ENCODE measurements at places on chromosomes 16 and 17.

- H3K4me1 ChIP-seq: peaks cover 9% of the 10 kb centered on the region
- no peaks in the 10 kb centered on the region for H3K27me3 ChIP-seq
- H3K36me3 ChIP-seq: no peaks in the 10 kb centered on the region
- H3K27ac ChIP-seq: no peak overlapping the region
- no peak for DNase-seq
Observed at GRCh38 chr17:2197271-2197670, 106.3 kb downstream of the SMG6 start.

DNA sequence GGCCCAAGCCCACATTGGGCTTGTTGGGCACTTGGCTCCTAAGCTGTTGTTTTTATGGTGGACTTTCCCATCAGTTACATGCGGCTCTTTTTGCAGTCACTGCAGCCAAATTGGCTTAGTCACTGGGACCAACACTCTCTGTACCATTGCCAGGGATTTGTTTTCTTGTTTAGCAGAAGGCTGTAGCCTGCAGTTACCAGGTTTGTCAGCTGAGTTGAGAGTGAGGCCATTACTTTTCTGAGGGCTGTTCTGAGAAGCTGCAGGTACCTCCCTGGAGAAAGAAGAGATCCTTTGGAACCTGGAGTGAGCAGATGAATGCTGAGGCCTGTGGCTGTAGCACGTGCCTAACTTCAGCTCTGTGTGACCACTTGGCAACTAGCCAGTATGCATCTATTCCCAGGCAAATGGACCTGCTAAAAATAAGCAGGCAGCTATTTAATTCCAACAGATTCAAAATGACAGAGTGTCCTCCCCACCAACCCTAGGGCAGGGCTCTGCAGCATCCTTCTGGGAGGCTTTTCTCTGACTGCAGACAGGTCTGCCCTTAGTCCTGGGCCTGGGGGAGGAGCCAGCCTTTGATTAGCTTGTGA is 12.9 kb downstream of the AKAP1 start:
- no peaks in the 10 kb centered on the region for H3K27me3 ChIP-seq
- no peak for DNase-seq
- no peak overlapping the region for H3K27ac ChIP-seq
- no peak overlapping the region for H3K4me3 ChIP-seq
- H3K4me1 ChIP-seq: peaks cover 9% of the 10 kb centered on the region

GRCh38 chr17:73912373-73912746 is 268.1 kb upstream of the SDK2 start:
- no peak for DNase-seq
- no peaks in the 10 kb centered on the region for H3K36me3 ChIP-seq
- H3K4me3 ChIP-seq: no peak overlapping the region

- H3K4me1 ChIP-seq: no peaks in the 10 kb centered on the region
- no peak for DNase-seq
- no peak overlapping the region for H3K4me3 ChIP-seq
Observed at GRCh38 chr16:67391424-67392300, 1.6 kb downstream of the TPPP3 start.

GRCh38 chr16:23016368-23016767 is 132.9 kb downstream of the USP31 start:
- H3K36me3 ChIP-seq: no peaks in the 10 kb centered on the region
- H3K4me1 ChIP-seq: no peaks in the 10 kb centered on the region
- no peak overlapping the region for H3K4me3 ChIP-seq
- no peak overlapping the region for H3K27ac ChIP-seq
- DNase-seq: no peak
- no peaks in the 10 kb centered on the region for H3K27me3 ChIP-seq

- no peaks in the 10 kb centered on the region for H3K4me1 ChIP-seq
- no peak within 1 kb of the TSS for H3K4me3 ChIP-seq
- H3K36me3 ChIP-seq: no peaks in the 10 kb centered on the region
- DNase-seq: no peak
- H3K27me3 ChIP-seq: no peaks in the 10 kb centered on the region
Observed at GRCh38 chr17:1742371-1743087, at the start of gene SERPINF2. TSS of gene SERPINF2 (plus strand) at chr17:1742871. CDS start at chr17:1744996, 2,125 bp downstream.

DNA sequence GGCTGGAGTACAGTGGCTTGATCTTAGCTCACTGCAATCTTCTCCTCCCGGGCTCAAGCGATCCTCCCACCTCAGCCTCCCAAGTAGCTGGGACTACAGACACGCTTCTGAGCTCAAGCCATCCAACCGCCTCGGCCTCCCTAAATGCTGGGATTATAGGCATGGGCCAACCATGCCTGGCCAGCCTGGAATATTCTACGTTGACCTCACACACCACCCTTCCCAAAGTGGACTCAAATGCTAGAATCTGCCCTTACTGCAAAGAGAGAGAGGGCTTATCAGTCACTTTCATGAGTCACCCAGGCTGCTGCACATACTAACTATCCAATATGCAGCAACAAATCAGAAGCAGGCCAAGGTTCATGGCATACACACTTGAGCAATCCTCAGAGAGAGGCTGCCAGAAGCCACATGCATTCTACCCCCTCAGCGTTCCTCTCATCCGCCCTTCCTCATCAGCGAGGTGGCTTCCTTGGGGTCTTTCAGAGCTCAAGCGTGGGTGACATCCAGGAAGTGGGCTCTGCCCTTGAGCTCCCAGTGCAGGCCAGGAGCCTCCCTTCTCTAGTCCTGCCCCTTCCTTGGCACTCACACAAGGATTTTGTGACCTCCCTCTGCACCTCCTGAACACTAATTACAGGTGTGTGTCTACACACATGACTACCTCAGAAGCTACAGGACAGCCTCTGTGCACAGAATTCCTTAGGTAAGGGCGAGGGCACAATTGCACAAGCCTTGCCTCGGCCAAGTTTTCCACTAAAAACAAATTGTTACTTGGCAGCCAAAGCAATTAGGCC is 24.8 kb upstream of the SIAH1 start:
- no peak for DNase-seq
- H3K27me3 ChIP-seq: no peaks in the 10 kb centered on the region
- no peak overlapping the region for H3K4me3 ChIP-seq
- H3K27ac ChIP-seq: no peak overlapping the region
- peaks cover 5% of the 10 kb centered on the region for H3K4me1 ChIP-seq
- H3K36me3 ChIP-seq: no peaks in the 10 kb centered on the region

- H3K27me3 ChIP-seq: no peaks in the 10 kb centered on the region
- H3K4me1 ChIP-seq: no peaks in the 10 kb centered on the region
- H3K36me3 ChIP-seq: no peaks in the 10 kb centered on the region
Observed at GRCh38 chr16:56885446-56886162, 20.6 kb downstream of the SLC12A3 start.

- H3K36me3 ChIP-seq: no peaks in the 10 kb centered on the region
- no peak for DNase-seq
- no peaks in the 10 kb centered on the region for H3K27me3 ChIP-seq
- no peaks in the 10 kb centered on the region for H3K4me1 ChIP-seq
Observed at GRCh38 chr16:69465881-69466280, 41.5 kb downstream of the CYB5B start.

DNA sequence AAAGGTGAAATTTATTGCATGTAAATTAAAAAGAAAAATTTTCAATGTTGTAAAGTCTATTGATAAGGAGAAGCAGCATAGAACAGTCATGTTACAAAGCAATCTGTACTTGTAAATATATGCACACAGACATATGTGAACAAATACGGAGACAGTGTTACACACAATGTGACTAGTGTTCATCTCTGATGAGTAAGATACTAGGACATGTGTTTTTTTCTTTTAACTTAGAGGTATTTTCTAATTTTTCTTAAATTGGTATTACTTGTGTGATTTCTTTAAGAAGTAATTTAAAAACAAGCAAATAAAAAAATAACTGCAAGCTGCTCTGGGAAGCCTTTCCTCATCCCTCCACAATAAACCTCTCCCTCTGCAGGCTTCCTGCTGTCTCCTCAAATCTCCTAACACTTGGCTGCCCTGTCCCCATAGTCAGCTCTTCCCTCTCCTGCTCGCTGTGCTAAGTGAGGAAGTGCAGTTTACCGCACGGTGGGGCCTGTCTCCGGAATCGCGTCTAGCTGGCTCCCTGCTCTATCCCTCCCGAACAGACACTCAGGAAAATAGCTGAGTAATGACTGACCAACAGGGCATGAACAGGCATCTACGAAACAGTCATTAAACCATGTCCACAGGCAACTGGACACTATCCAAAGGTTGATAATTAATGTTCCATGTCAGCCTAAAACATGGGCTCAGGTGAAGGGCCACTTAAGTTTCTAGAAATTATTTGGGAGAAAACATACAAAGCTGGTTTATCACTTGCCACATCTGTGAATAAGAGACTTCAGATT is 35.9 kb downstream of the CMTM4 start:
- H3K4me3 ChIP-seq: no peak overlapping the region
- no peaks in the 10 kb centered on the region for H3K27me3 ChIP-seq
- no peaks in the 10 kb centered on the region for H3K36me3 ChIP-seq
- no peak overlapping the region for H3K27ac ChIP-seq
- H3K4me1 ChIP-seq: no peaks in the 10 kb centered on the region

- no peak overlapping the region for H3K4me3 ChIP-seq
- no peaks in the 10 kb centered on the region for H3K27me3 ChIP-seq
- no peak for DNase-seq
- no peaks in the 10 kb centered on the region for H3K36me3 ChIP-seq
Observed at GRCh38 chr17:10172241-10172741, 26.1 kb downstream of the GAS7 start.

DNA sequence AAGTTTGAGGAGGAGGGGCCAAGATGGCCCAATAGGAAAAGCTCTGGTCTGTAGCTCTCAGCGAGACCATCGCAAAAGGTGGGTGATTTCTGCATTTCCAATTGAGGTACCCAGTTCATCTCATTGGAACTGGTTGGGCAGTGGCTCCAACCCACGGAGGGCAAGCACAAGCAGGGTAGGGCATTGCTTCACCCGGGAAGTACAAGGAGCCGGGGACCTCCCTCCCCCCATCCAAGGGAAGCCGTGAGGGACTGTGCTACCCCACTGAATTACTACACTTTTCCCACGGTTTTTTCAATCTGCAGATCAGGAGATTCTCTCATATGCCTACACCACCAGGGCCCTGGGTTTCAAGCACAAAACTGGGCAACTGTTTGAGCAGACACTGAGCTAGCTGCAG is 58.0 kb upstream of the EFCAB3 start:
- H3K4me1 ChIP-seq: no peaks in the 10 kb centered on the region
- no peak overlapping the region for H3K4me3 ChIP-seq
- H3K27ac ChIP-seq: no peak overlapping the region
- no peak for DNase-seq
- H3K27me3 ChIP-seq: no peaks in the 10 kb centered on the region
- no peaks in the 10 kb centered on the region for H3K36me3 ChIP-seq

- H3K27ac ChIP-seq: peak overlapping the region; percentile 62
- peaks cover 11% of the 10 kb centered on the region for H3K36me3 ChIP-seq
- H3K4me1 ChIP-seq: peaks cover 10% of the 10 kb centered on the region
- no peak overlapping the region for H3K4me3 ChIP-seq
- DNase-seq: no peak
- H3K27me3 ChIP-seq: no peaks in the 10 kb centered on the region
Observed at GRCh38 chr17:37107406-37108083, 158.8 kb downstream of the AATF start.

GRCh38 chr17:82400830-82401229 is 17.3 kb upstream of the HEXD start:
- no peaks in the 10 kb centered on the region for H3K4me1 ChIP-seq
- H3K27ac ChIP-seq: no peak overlapping the region
- DNase-seq: no peak
- H3K4me3 ChIP-seq: no peak overlapping the region

DNA sequence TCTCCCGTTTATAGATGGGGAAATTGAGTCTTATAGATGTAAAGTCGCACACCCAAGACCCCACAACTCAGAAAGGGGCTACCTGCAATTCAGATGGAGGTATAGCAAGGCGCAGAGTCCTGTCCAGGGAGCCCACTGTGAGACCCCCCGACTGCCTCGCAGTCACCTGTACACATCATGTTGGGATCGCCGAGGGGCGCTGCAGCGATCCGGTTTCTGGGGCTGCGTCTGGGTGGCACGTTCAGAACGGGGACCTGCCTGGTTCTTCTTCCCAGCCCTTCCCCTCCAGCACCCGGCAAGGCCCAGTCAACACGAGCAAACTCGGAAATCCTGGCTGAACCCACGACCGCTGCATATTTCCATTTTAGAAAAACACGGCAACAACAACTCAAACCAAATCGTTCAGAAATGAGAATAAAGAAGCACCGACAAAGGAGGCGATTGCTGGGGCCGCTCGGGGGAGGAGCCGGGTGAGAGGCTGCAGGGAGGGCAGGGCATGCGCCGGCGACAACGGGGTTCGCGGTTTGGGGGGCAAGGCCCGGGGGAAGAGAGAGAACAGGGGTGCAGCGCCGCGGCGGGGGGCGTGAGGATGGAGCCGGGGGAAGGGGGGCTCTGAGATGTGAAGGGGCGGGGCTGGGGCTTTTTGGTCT is 643 bp downstream of the HSDL1 start:
- H3K4me1 ChIP-seq: peaks cover 7% of the 10 kb centered on the region
- H3K4me3 ChIP-seq: peak overlapping the region; percentile 94

- H3K4me1 ChIP-seq: no peaks in the 10 kb centered on the region
- H3K27ac ChIP-seq: no peak overlapping the region
- no peaks in the 10 kb centered on the region for H3K27me3 ChIP-seq
- no peak overlapping the region for H3K4me3 ChIP-seq
- H3K36me3 ChIP-seq: no peaks in the 10 kb centered on the region
Observed at GRCh38 chr17:5034063-5034462, 1.2 kb downstream of the SLC52A1 start.

DNA sequence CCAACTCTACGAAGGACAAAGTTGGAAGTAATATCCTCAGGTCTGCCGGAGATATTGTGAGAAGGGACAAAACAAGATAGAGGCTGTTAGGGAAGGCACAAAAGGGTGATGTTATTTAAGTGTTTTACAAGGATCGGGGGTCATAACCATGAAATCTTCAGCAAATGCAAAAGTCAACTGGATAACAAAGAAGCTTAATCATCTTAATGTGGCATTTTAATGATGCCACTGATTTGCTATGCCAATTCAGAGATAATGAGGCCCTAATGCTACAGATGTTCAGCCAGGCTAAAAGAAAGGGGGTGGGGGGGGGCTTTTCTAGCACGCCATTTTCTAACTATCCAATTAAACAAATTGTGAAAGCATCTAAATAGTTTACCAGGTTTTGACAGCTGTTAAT is 63.1 kb downstream of the IKZF3 start:
- no peaks in the 10 kb centered on the region for H3K36me3 ChIP-seq
- H3K27ac ChIP-seq: 0 out of 2 replicates have a peak overlapping the region, but pooled peaks have one; percentile 14
- H3K4me1 ChIP-seq: peaks cover 3% of the 10 kb centered on the region
- DNase-seq: no peak
- no peak overlapping the region for H3K4me3 ChIP-seq

DNA sequence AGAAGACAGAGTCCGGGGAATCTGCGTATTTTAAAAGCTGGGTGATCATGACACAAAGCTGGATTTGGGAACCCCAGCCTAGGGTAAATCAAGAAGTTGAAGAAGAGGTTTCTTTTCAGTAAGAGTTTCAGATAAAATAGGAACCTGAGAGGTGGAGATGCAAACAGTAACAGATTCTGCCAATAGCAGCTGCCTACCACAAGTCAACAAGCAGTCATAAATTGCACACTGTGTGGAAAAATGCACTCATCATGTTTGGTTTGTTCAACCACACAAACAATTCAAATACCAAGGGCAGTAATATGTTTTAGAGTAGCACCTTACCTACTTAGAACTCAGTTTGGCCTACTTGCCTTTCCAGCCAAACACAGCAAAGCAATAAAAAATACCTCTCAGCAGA is 14.0 kb downstream of the MYO1D start:
- no peak for DNase-seq
- H3K4me3 ChIP-seq: no peak overlapping the region
- H3K36me3 ChIP-seq: no peaks in the 10 kb centered on the region
- H3K27ac ChIP-seq: no peak overlapping the region
- no peaks in the 10 kb centered on the region for H3K27me3 ChIP-seq
- no peaks in the 10 kb centered on the region for H3K4me1 ChIP-seq

- no peak for DNase-seq
- no peak overlapping the region for H3K4me3 ChIP-seq
- H3K4me1 ChIP-seq: no peaks in the 10 kb centered on the region
- H3K27ac ChIP-seq: no peak overlapping the region
- H3K36me3 ChIP-seq: no peaks in the 10 kb centered on the region
- H3K27me3 ChIP-seq: no peaks in the 10 kb centered on the region
Observed at GRCh38 chr16:58859958-58860669, 126.0 kb upstream of the GOT2 start.

Measured in H1 (cell line).